ENCODE measurements at places on chromosomes 12 and 14.

- peak; percentile 53 for DNase-seq
Measured at GRCh38 chr14:24171422-24172260, at the start of gene REC8. REC8 (plus strand) TSS chr14:24172080; CDS start chr14:24172553, 473 bp downstream.

GRCh38 chr12:130087222-130087621, 75.0 kb upstream of the FZD10 start:
- no peak for DNase-seq

GRCh38 chr14:67851785-67852410, 32.3 kb downstream of the RAD51B start:
- DNase-seq, result no peak

- DNase-seq, result no peak
Measured at GRCh38 chr12:56634242-56634836, 4.2 kb upstream of the BAZ2A start.

GRCh38 chr12:132108211-132108832, 35.8 kb downstream of the DDX51 start:
- no peak for DNase-seq

DNA sequence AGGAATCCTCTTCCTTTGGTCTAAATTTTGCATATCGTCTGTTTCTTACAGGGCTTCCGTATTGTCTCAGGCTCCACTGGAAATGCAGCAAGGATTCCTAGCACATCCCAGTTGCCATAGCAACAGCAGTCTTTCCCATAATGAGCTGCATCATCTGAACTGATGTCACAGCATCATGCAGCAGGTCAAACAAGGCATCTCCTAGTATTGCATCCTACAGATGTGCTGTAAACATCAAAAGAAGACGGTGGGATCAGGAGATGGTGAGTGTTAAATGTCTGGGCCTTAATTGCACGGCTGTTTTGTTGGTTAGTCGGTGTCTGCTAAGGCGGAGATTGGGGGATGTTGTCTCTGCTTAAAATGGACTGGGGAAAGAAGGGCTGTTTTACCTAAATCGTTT, at the start of gene AKAP6:
AKAP6 (plus strand) TSS at position 153 of the 400 bp plus-strand sequence. CDS start 104,196 bp downstream, outside the sequence.
- no peak for DNase-seq

GRCh38 chr12:90953956-90954421, 987 bp downstream of the CCER1 start:
- no peak for DNase-seq

DNA sequence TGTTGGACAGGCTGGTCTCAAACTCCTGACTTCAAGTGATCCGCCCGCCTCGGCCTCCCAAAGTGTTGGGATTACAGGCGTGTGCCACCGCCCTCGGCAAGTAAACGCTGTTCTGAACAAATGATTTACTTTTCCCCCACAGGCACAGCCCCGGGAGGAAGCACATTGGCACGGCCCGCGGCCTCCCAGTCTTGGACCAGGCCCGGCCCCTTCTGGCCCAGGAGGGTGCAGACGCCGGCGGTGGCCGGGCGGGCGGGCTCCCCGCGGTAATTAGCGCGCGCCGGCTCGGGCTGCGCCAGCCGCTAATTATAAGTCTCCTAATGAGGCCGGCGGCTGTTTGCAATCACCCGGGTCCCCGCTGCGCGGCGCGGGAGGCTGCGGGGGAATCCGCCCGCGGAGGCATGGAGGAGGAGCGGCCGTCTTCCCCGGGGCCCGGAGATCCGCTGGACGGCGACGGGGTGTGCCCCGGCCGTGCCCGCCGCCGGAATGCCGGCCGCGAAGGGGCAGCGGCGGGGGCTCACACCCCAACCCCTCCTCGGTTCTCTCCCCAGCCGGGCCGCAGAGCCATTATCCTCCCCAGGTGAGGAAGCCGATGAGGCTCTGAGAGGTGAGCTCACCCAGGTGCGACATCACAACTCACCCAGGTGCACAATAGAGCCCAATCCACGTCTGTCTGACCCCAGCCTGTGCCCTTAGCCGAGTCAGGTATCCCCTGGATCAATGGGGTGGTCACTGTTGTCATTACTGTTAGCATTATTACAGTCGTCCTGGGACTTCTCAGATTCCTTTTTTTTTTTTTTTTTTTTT, 3.3 kb upstream of the POP5 start:
- DNase-seq, result peak; percentile 7

- DNase-seq, result no peak
Measured at GRCh38 chr12:77549383-77550128, 281.1 kb upstream of the NAV3 start.

DNA sequence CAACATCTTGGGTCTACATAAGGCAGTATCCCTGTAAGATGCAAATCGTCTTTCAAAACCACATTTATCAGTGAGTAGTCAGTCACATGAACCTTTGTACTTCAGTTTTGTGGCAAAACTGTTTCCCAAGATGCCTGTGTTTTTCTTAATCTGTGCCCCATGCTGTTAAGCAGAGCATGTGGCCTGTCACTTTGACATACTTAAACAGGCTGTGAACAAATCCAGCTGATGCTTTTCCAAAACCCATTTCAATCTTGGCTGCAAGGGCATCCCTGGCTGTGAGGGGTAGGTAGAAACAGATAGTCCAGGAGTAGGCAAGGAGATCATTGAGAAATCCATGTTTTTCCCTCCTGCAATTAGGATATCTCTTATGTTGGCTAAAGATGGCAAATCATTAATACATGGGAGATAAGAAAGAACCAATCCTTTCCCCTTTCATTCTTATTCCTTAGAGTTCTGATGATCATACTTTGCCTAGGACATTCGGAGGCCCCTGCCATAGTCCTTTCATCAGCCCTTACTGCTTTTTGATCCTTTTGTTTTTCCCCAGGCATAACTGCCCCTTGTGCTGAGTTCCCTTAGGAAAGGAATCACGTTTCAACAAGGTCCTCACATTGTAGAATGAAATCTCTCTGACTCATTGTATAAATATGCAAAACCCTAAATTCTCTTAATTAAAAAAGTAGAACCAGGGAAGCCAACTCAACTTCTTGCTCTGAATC, 121.1 kb upstream of the EEA1 start:
- DNase-seq, result no peak

- peak; percentile 9 for DNase-seq
Measured at GRCh38 chr14:50667996-50668825, at the start of gene SAV1. SAV1 (minus strand) TSS chr14:50668306; CDS start chr14:50667967, 339 bp downstream.

DNA sequence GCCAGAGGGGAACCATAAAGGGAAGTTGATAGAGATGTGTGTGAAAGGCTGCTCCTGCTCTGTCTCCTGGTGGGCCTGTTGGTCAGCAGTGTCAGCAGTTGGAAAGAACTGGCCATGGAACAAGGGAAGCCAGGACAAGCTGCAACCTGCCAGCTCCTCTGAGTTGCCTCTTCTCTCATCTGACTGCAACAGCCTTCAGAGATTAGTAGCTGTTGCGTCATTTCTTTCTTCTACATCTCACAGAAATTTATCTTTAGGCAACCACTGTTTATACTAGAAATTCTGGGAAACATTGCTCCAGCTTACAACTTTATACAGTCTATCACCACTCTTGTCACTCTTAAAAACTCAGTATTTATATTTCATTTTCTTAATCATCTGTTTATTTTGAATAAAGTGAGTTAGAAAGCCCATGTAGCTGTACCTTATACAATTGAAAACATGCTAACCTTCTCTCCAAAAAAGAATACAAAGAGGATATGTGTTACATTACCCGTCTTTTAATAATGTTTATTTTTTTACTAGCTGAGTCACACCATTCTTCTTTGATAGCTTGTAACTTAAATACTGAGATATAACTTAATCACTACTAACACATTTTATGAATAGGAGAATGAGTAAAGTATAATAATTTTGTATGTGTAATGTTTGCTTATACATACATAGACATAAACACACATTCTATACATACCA, 224.2 kb downstream of the LRFN5 start:
- no peak for DNase-seq

DNA sequence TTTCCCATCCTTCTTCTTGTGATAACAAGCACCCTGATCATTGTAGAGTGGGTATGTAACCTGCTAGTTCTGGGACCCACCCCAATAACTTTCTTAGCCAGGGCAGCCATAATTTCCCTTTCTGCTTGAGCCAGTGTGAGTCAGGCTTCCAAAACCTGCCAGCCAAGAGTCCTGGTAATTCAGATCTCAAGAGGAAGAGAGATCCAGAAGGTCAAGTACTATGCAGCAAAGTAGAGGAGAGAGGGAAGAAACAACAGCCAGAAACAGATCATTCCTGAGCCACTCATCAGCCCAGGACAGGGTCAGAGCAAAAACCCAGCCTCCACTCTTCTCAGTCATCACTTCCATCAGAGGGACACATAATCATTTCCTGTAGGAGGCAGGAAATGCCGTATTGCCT, 182.0 kb downstream of the DICER1 start:
- no peak for DNase-seq

GRCh38 chr12:116346741-116347140, 69.2 kb upstream of the MED13L start:
- DNase-seq, result no peak

- DNase-seq, result no peak
Measured at GRCh38 chr12:13941258-13942249, 39.8 kb downstream of the GRIN2B start.

DNA sequence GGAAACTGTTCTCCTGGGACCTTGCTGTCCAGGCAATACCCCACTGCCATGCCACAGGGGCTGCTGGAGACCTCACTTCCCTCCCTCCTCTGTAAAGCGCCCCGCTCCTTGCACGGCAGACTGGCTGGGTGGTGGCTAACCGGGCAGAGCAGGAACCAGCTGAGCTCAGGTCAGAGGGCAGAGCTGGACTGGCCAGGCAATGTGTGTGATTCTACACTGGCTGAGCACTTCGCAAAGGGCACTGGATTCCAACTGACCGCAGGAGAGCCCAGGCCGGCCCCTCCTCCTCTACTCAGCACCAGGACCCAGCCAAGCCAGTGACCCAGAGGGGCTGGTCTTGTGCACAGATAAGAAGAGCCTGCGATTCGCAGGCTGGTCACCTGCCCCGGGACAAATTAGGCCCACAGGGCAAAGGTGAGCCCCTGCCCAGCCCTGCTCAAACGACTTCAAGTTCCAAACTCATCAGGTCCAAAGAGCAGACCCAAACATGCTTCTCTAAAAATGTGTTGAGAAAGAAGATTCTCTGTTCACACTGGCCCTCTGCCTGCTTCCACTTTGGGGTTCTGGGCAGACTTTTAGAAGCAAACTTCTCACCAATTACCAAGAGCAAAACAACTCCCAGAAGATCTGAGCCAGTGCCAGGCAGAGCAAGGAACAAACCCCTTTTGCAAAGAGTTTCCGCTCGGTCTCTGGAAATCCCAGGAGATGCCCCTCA, 54.9 kb upstream of the DIO3 start:
- DNase-seq, result no peak

- no peak for DNase-seq
Measured at GRCh38 chr14:31360919-31361662, 59.3 kb downstream of the HEATR5A start.

DNA sequence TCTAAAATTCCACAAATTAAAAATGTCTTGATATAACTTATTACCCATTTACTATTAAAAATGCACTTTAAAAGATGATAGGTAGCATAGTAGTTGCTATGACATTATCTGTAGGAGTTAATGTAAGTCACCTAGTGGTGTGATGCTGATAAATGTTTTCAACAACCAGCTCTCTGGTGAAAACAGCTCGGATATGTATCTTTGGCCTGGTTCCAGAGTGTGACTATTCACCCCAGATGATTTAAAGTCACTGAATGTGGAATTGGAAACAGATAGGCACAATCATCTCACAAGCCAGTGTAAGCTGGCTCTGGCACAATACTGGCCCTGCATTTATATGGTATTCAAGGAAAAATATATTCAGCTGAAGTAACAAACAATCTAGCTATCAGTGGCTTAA, 9.2 kb upstream of the CCDC196 start:
- no peak for DNase-seq

- no peak for DNase-seq
Measured at GRCh38 chr12:454833-455232, 4.9 kb upstream of the B4GALNT3 start.

GRCh38 chr14:90839889-90840266, 23.6 kb upstream of the TTC7B start:
- no peak for DNase-seq

- DNase-seq, result no peak
Measured at GRCh38 chr14:99481745-99482099, 513 bp downstream of the CCNK start.

GRCh38 chr14:99035268-99035667, 236.7 kb downstream of the BCL11B start:
- DNase-seq, result no peak

DNA sequence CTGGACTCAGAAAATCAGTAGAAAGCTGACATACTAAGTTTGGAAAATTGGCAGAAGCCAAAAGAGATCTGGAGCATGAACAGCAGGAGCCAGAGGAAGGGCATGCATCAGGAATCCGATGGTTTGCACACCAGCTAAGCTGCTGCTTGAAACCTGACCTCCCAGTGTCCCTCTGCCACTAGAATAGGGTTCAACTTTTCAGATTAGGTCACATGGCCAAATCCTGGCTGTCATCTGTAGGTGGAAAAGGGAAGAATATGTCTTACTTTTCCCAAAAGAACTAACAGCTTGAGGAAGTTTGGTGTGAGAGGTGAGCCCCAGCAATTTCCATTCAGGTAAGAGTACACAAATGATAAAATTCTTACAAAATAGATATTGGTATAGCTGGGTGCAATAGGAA, 732.6 kb downstream of the RERGL start:
- DNase-seq, result no peak

DNA sequence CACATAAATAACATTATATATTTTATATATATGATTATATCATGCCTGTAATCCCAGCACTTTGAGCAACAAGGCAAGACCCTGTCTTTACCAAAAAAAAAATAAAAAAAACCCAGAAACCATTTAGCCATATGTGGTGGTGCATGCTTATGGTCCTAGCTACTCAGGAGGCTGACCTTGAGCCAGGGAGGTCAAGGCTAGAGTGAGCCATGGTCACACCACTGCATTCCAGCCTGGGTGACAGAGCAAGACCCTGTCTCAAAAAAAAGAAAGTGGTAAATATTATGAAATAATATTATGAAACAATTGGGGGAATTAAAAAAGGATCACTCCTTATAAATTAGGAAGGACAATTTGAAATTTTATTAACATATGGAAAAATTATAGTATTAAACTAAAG, 16.0 kb downstream of the RAD51B start:
- no peak for DNase-seq

DNA sequence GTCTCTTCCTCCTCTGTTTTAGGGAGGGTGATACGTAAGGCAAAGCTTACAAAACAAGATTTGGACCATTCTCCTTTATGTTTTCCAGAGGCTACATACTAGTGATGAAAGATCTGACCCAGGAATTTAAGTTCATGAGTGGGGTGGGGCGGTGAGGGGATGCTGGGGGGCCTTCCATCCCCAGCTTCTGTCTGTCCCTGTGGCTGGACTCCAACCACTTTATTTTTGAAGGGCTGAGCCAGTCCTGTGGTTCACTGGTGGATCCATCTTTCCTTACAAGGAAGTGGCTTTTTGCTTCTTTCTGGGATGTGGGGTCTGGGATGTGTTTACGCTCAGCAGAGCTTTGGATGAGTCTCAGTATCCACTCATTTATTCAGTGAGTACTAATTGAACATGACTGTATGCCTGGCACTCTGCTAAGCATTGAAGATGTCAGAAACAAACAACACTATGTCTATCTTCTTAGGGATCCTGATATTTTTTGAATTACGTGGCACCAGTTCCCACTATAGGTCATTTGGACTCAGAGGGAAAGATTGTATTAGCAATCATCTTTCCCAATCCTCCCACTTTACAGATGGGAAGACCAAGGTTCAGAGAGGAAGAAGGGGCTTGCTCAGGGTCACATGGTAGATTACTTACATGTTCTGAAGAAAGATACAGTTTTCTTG, 291.8 kb upstream of the TBX3 start:
- DNase-seq, result no peak

- no peak for DNase-seq
Measured at GRCh38 chr12:106907411-106907810, 48.3 kb upstream of the TMEM263 start.
